ENCODE measurements at places on chromosomes 4 and X. TPM values are rescaled to one million over a fixed set of nuclear protein-coding genes. Genes with fewer than 3 reads are reported as not detected.

The TCEAL2 gene
- total RNA-seq: not detected

The MAGED4B gene
- 2.6 TPM for total RNA-seq

The SATL1 gene
- total RNA-seq: not detected

The HERC3 gene
- total RNA-seq: 1.1 TPM

The CITED1 gene
- total RNA-seq: 0.36 TPM

The NAP1L3 gene
- 0.49 TPM for total RNA-seq

The TEX13C gene
- total RNA-seq: not detected

The SLC2A9 gene
- total RNA-seq: 3.5 TPM

The PPBP gene
- not detected for total RNA-seq

The NEXMIF gene
- not detected for total RNA-seq

The PDE6B gene
- 6.5 TPM for total RNA-seq

The CXCL5 gene
- total RNA-seq: 0.10 TPM

The GPR173 gene
- total RNA-seq: 0.13 TPM

The PCYT1B gene
- total RNA-seq: 0.03 TPM

The MSANTD1 gene
- 0.57 TPM for total RNA-seq

The CTAG2 gene
- not detected for total RNA-seq

The GLUD2 gene
- 0.33 TPM for total RNA-seq

The CSAG3 gene
- total RNA-seq: 0.26 TPM
